ENCODE measurements at places on chromosomes 1 and 21. TPM values are rescaled to one million over a fixed set of nuclear protein-coding genes. Genes with fewer than 3 reads are reported as not detected.

SYT6 gene
- 27.4 TPM for polyA plus RNA-seq

HSPG2 gene
- 49.6 TPM for polyA plus RNA-seq

DNA sequence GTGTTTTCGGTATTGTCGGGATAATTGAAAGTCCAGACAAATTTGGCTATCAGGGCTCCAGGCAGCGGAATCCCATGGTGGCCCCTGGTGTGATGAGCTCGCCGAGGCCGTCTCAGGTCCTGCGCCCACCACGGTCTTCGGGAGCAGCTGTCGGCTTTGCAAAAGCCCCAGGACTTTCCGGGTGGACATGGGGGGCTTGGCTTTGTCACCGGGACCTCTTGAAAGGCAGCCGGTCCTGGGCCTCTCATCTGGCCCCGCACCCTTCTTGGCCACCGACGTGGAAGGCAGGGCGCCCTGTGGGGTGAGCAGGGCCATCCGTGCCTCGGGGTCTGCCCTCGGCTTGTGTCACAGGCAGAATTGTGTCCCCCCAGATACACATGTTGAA is 87.1 kb upstream of the ACTRT2 start:
- no peak for DNase-seq

PDZK1IP1 gene
- 0.35 TPM for polyA plus RNA-seq

- no peak for DNase-seq
Measured at GRCh38 chr1:184472136-184472535, 85.3 kb downstream of the C1orf21 start.

- DNase-seq: no peak
Measured at GRCh38 chr1:44839576-44839975, 3.5 kb downstream of the PTCH2 start.

DNA sequence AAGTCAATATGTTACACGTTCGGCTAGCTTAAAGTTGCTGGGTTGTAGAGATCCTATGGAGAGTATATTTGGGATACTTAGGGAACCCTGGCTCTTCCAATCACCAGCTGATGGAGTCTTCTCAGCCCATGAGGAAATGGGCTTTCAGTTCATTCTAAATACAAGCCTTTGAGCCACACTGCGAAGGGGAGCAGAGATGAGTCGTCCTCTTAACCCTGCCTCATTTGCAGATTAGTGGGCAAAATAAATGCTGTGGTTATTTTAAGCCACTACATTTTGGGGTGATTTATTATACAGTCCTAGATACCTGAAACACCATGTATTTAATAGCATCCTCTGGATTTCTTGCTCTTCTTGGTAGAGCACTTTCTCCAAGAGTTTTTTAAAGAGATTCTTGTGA is 19.0 kb upstream of the VCAM1 start:
- no peak for DNase-seq

DNA sequence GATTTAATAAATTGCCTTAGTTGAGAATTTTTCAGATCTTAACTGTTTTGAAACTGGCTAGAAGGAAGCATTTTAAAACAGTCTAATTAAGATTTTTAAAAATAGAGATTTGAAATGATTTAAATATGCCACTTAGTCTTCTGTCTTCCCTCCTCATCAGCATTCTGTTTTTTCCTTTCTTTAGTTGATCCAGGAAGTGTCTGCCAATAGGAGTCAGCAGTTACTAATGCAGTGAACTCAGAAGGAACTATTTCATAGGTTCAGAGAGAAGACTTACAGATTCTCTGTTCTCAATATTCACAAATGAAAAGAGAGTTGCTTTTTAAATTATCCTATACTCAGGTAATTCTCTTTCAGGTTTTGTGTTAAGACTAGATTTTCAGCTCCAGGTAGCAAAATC is 84.5 kb downstream of the RPS6KC1 start:
- DNase-seq: no peak

DNA sequence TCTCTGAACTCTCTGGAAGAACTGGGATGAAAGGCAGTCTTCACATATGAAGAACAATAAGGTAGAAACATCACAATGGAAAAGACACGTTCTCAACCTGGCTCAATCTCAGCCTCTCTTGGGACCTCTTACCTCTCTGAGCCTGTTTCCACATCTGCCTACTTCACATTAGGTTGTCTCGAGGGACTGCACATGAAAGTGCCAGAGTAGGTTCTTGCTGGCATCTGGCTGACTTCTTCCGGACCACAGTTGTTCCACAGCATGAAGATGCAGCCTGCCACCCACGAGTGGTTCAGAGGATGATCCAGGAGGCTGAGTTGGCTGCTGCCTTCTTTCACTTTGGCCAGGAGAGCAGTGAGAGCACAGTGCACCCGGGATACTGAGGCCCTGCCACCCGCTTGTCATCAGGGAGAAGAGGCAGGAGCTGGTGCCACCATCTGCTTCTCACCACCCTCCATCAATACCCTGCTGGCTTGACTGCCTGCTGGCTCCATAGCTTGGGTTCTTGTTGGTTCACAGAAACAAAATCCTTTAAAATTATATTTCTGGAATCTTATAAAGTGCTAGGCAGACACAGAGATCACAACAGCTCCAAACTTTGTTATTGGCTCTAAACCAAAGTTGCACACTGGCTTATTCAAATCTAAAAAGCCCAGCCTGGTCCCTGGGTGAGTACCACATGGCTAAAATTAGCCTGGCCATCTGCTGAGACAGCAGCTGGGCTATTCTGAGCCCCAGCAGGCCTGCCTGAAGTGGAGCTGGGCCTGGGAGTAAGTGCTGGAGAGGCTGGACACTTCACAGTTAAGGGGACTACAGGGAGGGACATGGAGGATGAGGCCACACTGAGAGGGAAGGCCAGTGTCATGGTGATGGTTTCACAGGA is 46.9 kb upstream of the LIN9 start:
- no peak for DNase-seq

All from spinal cord (tissue), 10 donors.